ENCODE measurements at places on chromosomes 5 and 9.

DNA sequence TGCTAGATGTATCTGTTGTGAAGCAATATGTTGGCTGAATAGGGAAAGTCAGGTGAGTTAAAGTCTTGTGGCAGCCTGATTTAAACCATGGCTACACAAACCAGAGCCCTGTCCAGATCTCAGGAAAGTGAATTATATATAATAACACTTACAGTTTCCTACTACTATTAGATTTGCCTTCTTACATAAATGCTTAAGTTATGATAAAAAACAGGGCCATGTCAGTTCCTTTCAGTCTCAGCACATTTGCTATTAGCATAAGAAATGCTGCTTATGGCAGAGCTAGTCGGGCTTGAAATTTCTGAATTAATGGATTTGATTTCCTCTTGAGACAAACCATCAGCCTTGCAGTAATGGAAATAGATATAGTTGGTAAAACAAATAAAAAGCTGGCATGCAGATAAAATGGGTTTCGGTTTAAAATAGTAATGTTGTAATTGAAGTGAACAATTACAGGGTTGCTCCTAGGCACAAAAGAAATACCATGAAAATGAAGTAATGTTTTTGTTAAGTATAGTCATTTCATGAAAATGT is 664.2 kb upstream of the ZNF608 start:
- DNase-seq = no peak

DNA sequence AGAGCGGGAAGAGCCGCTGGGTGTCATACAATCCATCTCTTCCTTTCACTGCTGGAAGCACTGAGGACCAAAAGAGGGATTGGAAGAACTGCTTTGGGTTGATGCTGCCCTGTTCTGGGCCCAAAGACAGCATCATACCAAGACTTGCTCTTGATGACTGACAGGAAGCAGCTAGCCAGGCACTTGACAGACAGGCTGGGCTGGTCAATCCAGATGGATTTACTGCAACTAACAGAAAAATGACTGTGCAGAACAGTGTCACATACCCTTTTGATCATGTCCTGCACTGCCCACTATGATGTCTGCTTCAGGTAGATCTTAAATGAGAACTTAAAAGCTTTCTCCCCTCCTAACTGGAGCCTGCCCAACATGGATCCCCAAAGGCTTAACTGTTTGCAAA is 157.6 kb downstream of the CRB2 start:
- no peak for DNase-seq

DNA sequence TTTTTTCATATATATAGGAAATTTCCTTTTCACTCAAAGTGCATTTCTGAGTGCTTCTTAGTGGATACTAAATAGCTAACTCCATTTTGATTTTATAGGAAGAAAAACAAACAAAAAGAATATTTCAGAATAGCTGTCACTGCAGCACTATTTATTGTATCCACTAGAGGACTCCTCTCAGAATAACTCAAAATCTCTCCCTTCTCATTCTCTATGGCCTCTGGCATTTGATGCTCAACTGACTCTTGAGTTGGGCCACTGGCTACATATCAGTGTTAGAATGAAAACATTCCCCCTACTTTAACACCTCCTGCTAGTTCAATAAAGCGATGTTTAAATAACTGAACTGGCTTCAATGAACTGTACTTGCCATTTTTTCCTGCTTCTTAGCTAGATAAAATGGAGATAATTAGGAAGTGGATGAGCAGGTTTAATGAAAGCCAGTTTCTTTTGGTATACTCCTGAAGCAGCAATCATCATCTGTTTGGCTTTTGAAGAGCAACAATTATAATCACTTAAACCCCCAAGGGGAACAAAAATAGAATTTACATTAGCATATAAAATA is 16.6 kb upstream of the ELAVL2 start:
- DNase-seq = no peak

DNA sequence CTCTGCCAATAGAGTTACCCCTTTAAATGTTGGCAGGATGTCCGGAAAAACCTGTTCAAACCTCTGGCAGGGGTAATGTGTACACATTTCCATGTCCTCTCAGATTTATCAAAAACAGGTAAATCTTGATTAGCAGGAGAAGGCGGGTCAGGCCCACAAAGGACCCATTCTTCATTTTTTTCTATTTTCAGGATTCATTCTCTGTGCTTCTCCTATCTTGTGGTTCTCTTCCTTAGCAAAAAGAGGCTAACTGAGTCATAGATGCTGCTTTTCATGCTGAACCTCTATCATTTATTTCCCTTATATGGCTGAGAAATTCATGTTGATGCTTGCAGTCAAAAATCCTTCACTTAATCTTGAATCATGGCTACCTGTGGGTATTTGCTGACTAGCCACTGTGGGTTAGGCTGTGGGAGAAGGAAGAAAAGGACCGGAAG is 112.7 kb upstream of the IQGAP2 start:
- DNase-seq = no peak

DNA sequence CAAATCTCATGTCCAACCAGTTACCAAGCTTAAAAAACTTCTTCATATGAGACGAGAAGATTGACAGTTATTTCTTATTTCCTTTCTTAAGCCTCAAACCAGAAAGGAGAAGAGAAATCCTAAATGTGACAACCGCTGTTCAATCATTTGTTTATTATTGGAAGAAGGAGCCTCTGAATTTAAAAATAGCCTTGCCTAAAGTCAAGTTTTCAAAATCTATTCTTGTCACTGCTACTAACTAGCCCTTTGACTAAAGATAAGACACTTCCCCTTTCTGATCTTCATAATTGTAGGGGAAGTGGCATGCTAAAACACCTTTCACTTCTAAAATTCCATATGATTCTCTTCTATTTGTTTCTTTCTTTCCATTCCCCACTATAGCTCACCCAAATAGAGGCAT is 106.2 kb upstream of the EMB start:
- DNase-seq = no peak

DNA sequence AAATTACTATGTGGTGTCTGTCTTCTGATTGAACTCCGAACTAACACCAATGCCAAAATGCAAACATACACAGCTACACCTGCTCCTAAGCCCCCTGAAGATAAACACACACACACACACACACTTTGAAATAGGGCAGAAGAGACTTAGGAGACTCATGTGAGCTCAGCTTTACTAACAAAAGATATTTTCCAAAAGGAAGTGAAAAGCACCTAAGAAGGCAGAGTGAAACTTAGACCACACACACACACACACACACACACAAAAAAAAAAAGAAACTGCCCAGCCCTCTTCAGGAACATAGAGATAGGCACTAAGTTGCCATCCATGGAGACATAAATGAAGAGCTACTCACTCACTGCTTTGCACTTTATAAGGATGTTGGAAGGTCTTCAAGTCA is 45.2 kb upstream of the APC start:
- DNase-seq = no peak

DNA sequence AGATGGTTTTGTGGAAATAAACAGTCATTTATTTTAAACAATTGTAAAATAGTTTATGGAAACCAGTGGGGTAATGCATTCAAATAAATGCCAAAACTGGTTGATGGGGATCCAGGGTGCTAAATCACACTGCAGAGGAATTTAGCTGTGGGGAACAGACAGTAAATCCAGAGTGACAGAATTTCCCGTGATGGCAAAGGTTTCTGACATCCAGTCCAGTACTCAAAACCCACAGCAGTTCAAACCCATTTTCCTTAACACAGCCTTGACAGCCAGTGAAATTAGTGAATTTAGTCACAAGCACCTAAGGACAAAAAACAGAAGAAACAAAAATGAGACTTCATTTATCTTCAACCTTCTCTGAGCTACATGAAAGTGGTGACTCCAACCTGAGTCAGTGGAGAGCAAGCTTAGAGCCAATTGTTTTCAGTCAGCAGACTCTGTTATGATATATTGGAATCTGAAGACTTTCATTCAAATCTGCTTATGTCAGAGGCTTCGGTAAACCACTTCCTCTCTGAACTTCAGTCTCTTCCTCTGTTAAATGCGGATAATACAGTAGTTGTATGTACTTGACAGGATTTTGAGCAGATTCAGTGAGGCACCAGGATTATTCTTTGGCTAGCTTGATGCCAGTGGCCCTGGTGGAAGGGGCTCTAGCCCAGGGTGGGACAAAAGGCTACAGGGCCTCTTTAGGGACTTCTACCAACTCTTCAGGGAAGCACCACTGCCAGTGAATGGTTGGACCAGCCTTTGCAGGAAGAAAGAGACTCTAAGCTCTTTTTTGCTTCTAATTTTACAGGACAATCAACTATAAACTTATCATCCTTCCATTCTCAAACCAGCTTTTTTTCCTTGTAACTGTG is 185.3 kb downstream of the MAPKAP1 start:
- DNase-seq = no peak

- no peak for DNase-seq
Measured at GRCh38 chr9:108687006-108687987, 168.5 kb downstream of the ACTL7B start.

DNA sequence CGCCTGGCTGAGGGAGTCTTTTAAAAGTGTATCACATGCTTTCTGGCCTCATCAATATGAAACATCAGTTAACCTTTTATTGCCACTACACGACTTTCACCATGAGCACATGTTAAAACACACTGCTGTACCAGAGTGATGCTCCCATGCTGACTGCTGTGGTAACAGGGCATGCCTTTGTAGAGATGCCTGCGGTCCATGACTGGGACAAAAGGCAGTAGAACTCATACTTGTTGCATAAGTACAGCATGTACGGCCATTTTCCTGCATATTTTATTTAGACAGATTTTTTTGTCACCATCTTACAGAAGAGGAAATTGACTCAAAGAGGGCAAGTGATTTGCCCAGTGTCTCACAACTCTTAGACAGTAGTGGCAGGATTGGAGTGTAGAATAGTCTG is 105.7 kb upstream of the ADAMTSL1 start:
- no peak for DNase-seq

DNA sequence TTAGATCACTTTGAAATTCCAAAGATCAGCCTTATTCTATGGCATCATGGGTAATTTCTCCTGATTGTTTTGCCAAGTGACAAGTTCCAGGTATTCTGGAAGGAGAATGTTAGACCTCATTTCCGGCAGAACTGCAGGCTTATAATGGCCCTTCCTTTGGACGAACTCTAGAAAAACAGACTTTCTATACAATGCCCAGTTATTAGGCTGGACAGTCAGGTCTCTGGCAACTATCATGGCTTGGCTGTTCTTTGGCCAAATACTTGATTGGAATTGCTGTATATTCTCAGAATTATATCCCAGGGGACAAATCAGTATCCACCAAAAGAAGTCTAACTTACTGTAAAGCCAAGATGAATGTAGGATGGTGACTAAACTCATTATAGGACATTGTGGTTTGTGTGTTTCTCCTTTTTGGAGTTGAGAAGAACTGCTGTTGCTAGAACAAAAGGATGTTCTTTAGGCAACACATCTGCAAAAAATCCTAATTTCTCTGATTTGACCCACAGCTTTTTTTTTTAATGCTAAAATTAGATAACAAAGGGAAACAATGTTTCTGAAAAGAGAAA is 69.0 kb downstream of the ADAMTSL1 start:
- no peak for DNase-seq

DNA sequence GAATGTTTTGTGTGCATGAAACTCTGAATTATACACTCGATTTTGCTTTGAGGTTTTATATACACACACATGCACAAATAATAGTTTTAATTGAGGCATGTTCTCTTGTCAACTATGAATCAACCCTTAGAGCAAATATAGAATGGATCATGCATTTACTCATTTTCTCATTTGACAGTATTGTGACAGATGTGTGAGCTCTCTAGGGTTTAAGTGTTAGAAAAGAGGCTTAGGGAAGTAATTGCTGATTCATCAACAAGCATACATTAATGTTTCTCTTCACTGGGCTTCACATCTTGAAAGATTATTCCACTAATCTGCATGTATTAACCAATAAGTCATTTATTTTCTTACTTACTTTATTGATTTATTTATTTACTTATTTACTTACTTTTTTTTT is 1356.8 kb upstream of the ACO1 start:
- no peak for DNase-seq

GRCh38 chr5:68134033-68134668 is 81.4 kb upstream of the PIK3R1 start:
- no peak for DNase-seq

DNA sequence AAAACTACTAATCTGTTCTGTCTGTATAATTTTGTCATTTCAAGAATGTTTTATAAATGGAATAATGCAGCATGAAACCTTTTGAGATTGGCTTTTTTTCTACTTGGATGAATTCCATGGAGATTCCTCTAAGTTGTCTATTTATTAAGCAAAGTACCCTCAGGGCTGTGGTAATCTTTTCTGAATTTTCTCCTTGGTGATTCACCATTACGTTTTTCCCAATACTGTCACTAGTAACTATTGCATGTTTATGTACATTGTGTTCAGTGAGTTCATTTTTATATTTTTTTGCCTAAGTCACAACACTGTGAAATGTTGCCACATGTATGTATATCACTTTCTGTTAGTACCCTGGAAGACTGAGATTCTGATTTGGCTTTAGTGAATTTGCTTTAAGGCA is 177.0 kb upstream of the GRIN3A start:
- no peak for DNase-seq

DNA sequence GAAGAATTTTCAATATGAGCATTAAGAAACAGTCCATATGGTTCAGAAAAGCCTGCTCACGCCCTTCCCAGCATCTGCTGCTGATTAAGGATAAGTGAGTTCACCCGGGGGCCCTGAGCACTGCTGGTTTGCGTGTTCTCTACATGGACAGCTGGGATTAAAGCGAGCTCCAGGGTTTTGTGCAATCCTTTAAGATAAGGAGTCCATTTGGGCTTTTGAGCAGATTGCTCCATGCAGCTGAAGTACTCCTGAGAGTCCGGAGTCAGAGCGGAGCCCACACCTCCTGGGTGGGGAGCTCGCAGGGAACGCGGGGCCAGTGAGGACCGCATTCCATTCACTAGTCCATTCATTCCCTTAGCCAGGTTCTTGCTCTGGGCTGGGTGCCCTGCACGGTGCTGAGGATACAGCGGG is 149.3 kb upstream of the COL5A1 start:
- DNase-seq = no peak

DNA sequence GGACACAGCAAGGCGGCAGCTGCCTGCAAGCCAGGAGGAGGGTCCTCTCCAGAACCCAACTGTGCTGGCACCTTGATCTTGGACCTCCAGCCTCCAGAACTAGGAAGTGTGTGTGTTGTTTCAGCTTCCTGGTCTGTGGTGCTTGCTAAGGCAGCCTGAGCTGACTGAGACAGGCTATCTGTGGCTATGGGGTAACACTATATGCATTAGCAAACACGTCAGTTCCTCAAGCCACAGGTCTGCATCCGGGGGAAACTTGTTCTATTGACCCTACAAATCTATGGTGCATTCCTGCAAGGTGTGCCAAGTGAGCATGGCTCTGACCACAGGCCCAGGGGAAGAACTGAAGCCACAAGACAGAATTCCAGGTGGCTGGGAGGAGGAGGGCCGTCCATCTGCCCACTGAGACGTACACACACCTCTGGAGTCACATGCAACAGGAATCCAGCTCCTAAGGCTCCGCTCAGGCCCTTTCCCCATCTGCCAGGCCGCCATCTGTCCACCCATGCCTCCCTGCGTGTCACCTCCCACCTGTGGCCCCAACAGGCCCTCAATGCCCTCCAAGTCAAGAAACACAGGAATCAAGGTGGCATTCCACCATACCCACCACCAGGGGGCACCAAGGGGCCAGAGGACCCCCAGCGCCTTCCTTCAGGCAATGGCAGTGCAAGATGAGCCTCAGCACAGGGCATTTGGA is 174.9 kb downstream of the ROR2 start:
- no peak for DNase-seq

GRCh38 chr5:132392411-132392810 is 22.9 kb downstream of the SLC22A5 start:
- DNase-seq = no peak

Data from NCI-H2107 (cell line).